DND-41 (cell line): ENCODE measurements at places on chromosomes 7 and 10.

GRCh38 chr7:100894860-100895700 is 608 bp downstream of the ACHE start:
- H3K27me3 ChIP-seq: peaks cover 14% of the 10 kb centered on the region
- peak; percentile 55 for DNase-seq
- no peak overlapping the region for H3K4me3 ChIP-seq
- peaks cover 10% of the 10 kb centered on the region for H3K4me1 ChIP-seq
- no peaks in the 10 kb centered on the region for H3K36me3 ChIP-seq

DNA sequence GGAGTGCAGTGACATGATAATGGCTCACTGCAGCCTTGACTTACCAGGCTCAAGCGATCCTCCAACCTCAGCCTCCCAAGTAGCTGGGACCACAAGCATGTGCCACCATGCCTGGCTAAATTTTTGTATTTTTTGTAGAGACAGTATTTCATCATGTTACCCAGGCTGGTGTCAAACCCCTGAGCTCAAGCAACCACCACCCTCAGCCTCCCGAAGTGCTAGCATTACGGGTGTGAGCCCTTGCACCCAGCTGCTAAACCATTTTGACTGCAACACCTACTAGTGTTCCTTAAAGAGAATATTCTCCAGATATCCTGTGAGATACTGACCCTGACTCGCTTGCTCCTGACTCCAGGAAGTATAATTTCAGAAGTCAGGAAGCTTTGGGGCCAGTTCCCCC is 85.8 kb downstream of the PLXNA4 start:
- H3K27ac ChIP-seq: no peak overlapping the region
- no peak for DNase-seq
- no peak overlapping the region for H3K4me3 ChIP-seq
- no peaks in the 10 kb centered on the region for H3K4me1 ChIP-seq
- no peaks in the 10 kb centered on the region for H3K36me3 ChIP-seq

- DNase-seq: no peak
- H3K27ac ChIP-seq: no peak overlapping the region
- no peaks in the 10 kb centered on the region for H3K36me3 ChIP-seq
- no peaks in the 10 kb centered on the region for H3K4me1 ChIP-seq
Observed at GRCh38 chr7:147012666-147013065, 896.1 kb downstream of the CNTNAP2 start.

DNA sequence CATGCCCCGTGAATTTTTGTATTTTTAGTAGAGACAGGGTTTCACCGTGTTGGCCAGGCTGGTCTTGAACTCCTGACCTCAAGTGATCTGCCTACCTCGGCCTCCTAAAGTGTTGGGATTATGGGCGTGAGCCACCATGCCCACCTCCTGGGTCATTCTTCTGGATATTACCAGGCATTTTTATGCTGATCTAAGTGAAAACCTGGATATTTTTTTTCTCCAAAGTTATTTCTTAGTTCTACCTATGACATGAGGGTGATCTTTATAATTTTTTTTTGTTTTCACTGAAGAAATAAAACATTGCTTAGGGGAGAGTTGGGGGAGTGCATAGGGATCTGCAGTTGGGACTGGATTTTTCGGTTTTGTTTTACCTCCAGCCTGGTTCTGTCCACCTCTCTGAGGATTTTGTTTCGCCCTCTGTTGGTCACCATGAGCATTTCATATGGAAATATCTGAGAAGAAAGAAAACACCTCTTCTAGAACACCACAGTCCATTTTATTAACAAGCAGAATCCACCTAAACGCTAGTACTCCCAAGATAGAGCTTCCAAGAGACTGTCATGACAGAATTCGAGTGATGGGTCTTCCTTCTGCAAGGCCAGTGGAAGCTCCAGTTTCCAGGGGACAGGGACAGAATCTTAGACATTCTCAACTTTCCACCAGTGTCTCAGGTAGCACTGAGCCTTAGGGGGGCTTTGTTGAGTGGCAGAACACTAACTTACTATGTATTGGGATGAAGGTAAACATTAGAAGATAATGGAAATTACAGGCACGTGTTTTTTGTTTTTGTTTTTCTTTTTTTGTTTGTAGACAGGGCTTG is 33.4 kb upstream of the AFAP1L2 start:
- H3K36me3 ChIP-seq: no peaks in the 10 kb centered on the region
- H3K27ac ChIP-seq: no peak overlapping the region
- no peak overlapping the region for H3K4me3 ChIP-seq
- no peaks in the 10 kb centered on the region for H3K4me1 ChIP-seq

DNA sequence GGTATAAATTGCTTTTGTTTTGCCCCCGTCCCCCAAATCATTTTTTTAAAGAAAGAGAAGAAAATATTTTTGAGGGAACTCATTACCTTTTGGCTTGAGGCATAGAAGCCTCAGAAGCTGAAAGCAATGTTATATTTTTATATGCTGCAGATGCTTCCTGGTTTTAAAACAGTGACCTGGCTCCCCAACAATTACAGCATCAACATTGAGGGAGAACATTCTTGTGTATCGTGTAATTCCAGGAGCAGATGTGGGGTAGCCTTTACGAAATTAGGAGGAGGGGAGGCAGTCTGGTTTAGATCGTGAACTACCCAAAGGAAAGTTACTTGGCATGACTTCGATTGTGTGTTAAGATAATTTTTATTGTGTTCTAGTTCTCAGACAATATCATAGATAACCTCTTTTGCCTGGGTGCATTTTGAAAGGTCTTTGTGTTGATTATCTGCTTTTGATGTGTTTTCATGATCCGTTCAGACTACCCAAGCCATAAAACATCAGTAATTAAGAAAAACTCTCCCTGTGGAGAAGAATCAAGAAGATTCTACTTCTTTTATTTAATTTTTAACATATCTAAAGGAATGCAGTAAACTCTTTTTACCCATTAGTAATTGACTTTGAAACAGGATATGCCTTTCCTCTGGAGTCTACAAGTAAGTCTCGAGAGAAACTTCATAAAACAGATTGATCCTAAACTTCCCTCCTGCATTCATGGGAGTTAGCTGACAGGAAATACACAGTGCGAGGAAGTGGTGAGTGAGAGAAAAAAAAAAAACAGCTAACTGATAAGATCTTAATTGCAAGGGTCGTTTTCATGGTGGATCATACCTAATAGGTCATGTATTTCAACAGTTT is 141.4 kb downstream of the KIAA1217 start:
- no peaks in the 10 kb centered on the region for H3K27me3 ChIP-seq
- H3K36me3 ChIP-seq: no peaks in the 10 kb centered on the region
- no peak overlapping the region for H3K4me3 ChIP-seq
- H3K27ac ChIP-seq: peak overlapping the region; percentile 81
- H3K4me1 ChIP-seq: peaks cover 87% of the 10 kb centered on the region
